Activated T-helper 2 cell treated with anti-CD3 and anti-CD28 coated beads, Interferon-gamma antibody, Interleukin-2, Interleukin-4, amounts not matched to agents 10 μg/mL and 5 μg/mL and 100 μg/mL, durations not matched to agents 14 hours and 24 hours and 36 hours (primary cell): ENCODE measurements at places on chromosomes 12 and 14. TPM values are rescaled to one million over a fixed set of nuclear protein-coding genes. Genes with fewer than 3 reads are reported as not detected.

KRT79 gene
- not detected in 2 replicates for total RNA-seq

NUBPL gene
- 8.7 and 9.5 TPM in 2 replicates for total RNA-seq

NPAS3 gene
- not detected in 2 replicates for total RNA-seq

HAL gene
- 0.30 and 0.57 TPM in 2 replicates for total RNA-seq

CAND1 gene
- total RNA-seq, result 197 and 198 TPM in 2 replicates

FAM90A1 gene
- total RNA-seq, result 0.14 and 0.25 TPM in 2 replicates

ST8SIA1 gene
- 0.39 and 1.3 TPM in 2 replicates for total RNA-seq

- DNase-seq, result no peak
These were observed 10.5 kb downstream of the GPR137C start for GRCh38 chr14:52563120-52563519.

GRCh38 chr14:22303589-22304195 lies 285.3 kb downstream of the DAD1 start:
- DNase-seq, result no peak

GRCh38 chr14:69848156-69848555 lies 31.1 kb upstream of the SMOC1 start:
- no peak for DNase-seq

DNA sequence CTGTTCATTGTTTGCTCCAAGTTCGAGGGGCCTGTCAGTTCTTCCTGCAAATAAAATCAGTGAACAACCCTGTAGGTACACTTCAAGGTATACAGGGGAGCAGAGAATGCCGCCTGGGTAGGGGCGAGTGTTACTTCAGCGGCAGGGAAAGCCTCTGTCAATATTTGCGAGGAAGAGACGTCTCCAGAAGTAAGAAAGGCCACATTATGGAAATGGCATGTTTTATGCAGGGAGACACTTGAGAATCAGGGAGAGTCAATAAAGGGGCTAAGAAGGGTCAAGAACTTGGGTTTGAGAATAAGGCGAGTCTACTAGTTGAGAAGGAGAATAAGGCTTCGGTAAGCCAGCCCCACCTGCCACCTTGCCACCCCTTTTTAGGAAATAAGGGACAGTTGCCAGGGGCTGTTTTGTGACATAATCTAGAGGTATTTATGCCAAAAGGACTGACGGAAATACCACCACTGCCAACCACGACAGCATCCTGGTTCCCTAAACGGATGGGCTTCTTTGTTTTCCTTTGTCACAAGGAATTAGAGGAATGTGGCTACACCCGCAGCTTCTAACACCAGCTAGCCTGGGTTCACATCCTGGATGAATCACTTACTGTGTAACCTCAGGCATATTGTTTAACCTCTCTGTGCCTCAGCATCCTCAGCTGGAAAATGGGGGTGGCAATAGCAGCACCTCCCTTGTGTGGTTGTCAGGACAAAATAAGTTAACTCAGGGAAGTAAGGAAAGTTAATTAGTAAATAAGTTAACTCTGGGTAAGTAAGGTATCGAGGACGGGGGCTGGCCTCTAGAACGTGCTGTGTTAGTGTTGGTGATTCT lies 67.7 kb downstream of the EID3 start:
- no peak for DNase-seq

DNA sequence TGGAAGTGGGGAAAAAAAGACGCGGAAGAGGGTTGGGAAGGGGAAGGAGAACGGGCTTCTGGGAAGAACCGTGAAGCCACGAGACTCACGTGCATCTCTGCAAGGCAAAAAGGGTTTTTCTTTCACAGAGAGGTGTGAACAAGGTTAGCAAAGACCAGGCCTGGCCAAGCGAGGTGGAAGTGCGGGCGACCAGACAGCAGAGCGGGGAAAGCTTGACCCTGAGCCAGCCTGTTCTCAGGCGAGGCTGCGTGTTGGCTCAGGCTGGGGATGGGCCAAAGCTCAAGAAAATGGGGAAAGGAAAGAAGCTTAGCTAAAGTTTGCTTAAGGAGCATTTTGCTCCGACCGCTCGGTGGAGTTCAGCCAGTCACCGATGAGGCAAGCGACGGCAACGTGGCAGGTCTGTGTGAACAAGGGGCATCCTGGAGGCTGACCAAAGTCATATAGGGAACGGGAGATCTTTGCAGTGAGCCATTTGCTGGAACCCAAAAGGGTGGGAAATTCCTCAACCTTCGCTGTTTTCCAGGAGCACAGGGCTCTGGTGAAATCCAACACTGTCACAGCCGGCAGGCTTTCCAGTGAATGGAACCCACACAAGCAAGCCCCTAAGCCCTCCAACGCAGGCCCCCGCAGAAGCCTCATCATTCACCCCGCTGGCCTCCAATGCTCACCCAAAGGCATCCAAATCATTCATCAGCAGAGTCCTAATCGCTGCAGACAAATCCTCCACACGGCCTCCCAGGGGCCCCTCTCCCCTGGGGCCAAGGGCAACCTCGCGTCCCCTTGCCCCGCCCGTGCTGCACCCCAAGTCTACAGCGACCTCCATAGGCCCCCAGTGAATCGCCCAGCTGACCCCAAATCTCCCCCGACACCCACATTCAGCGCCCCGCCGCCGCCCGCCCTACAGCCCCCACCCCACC lies 754 bp downstream of the ZNF605 start:
- no peak for DNase-seq

DNA sequence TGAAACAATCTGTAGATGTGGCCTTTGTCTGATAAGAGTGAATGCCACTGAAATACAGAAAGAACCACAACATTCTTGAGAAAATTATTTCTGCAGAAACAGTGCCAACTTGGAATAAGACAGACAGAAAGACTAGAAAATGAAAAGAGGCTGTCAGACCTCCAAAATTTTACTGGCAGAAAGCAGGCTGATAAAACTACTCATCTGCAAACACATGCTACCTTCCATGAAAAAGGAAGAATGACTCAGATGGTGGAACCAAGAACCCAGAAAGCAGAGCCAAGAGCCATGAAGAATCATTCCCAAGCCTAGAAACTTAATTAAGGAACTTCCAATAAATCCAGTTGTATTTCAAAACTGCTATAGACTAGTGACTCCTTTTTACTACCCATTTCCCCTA lies 31.9 kb upstream of the OSBPL8 start:
- no peak for DNase-seq

GRCh38 chr12:44521702-44522101 lies 354.4 kb downstream of the NELL2 start:
- no peak for DNase-seq

GRCh38 chr12:124150168-124150567 lies 144.7 kb upstream of the RFLNA start:
- DNase-seq, result no peak

- no peak for DNase-seq
These were observed 22.2 kb downstream of the TMEM30B start for GRCh38 chr14:61258985-61259384.

- DNase-seq, result no peak
These were observed 3.0 kb upstream of the PRMT5 start for GRCh38 chr14:22932146-22932545.

- no peak for DNase-seq
These were observed 7.6 kb downstream of the TEDC1 start for GRCh38 chr14:105498430-105499255.

- no peak for DNase-seq
These were observed 53.5 kb downstream of the NOC4L start for GRCh38 chr12:132197581-132198354.

GRCh38 chr12:88334271-88334670 lies 192.2 kb downstream of the TMTC3 start:
- DNase-seq, result no peak

DNA sequence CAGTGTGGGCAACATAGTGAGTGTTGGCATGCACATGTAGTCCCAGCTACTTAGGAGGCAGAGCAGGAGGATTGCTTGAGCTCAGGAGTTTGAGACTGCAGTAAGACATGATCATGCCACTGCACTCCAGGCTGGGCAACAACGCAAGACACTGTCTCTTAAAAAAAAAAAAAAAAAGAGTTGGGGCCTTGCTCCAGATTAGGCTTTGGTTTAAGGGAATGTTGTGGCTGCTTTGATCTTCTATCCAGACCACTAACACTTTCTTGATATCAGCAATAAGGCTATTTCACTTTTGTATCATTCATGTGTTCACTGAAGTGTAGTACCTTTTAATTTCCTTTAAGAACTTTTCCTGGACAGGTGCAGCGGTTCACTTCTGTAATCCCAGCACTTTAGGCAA lies 2.8 kb upstream of the FITM1 start:
- DNase-seq, result no peak

- no peak for DNase-seq
These were observed 82.4 kb downstream of the PIWIL1 start for GRCh38 chr12:130420071-130420470.

- no peak for DNase-seq
These were observed 16.4 kb upstream of the PRIMA1 start for GRCh38 chr14:93804654-93805053.

- DNase-seq, result no peak
These were observed 10.3 kb downstream of the TEX22 start for GRCh38 chr14:105408592-105408991.

GRCh38 chr12:64665514-64665913 lies 55.2 kb downstream of the RASSF3 start:
- no peak for DNase-seq
